GM23338 (cell line): ENCODE measurements at places on chromosomes 1 and 21. TPM values are rescaled to one million over a fixed set of nuclear protein-coding genes. Genes with fewer than 3 reads are reported as not detected.

DNA sequence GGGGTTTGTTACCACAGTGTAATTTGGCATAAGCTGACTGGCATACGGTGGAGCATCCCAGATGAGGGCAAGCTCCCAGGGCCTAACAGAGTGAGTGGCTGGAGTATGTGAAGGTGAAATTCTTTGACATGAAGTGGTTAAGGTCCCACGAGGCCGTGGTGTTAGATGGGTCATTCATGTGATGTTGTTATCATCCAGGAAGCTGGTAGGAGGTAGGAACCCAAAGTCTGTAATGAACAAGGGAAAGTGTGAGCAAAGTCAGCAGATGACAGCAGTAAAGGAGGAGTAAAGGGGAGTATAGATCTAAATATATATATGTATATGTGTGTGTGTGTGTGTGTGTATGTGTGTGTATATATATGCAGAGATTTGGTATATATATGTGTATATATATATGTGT, 47.6 kb downstream of the MDM4 start:
- no peak for DNase-seq

CD101 gene
- total RNA-seq, result 0.74 and 1.2 TPM in 2 replicates

RGS5 gene
- total RNA-seq, result 42.7 and 48.3 TPM in 2 replicates

DNA sequence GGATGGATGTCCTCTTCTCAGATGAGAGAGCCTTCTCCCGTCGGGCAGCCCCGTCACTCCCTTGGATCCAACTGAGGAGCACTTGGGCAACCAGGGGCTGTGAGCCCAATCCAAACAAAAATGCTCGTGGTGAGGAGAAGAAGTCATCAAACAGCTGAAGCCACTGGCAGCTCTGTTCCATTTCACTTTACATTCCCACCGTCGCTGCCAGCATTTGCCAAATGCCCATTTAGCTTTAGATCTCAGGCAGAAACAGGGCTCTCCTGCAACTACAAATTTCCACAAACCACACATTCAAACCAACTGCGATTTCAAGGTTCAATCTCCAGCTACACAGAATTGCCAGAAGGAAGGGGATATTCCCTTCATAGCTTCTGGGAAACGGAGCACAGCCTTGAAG, 634.6 kb downstream of the SMYD3 start:
- no peak for DNase-seq

HFM1 gene
- 3.3 and 5.2 TPM in 2 replicates for total RNA-seq

DNA sequence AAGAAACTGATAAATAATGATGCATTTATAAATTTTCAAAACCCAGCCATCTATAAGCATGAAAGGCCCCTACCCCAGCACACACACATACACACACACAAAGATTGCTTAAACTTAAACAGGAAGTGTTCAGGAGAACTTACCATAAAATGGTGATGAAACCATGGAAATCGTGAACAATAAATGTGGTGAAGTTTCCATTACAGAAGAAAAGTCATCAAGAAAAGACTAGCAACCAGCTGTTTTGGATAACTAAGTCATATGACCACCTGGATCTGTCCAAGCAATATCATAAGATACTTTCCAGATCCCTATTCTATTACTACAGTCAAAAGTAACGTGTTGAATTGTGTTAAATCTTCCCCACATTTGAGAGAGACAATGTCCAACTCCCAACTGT, 24.1 kb downstream of the RGS5 start:
- DNase-seq, result no peak

ROR1 gene
- 94.3 and 96.0 TPM in 2 replicates for total RNA-seq

GRCh38 chr1:62625415-62625814, 28.1 kb downstream of the ANGPTL3 start:
- DNase-seq, result no peak

DNA sequence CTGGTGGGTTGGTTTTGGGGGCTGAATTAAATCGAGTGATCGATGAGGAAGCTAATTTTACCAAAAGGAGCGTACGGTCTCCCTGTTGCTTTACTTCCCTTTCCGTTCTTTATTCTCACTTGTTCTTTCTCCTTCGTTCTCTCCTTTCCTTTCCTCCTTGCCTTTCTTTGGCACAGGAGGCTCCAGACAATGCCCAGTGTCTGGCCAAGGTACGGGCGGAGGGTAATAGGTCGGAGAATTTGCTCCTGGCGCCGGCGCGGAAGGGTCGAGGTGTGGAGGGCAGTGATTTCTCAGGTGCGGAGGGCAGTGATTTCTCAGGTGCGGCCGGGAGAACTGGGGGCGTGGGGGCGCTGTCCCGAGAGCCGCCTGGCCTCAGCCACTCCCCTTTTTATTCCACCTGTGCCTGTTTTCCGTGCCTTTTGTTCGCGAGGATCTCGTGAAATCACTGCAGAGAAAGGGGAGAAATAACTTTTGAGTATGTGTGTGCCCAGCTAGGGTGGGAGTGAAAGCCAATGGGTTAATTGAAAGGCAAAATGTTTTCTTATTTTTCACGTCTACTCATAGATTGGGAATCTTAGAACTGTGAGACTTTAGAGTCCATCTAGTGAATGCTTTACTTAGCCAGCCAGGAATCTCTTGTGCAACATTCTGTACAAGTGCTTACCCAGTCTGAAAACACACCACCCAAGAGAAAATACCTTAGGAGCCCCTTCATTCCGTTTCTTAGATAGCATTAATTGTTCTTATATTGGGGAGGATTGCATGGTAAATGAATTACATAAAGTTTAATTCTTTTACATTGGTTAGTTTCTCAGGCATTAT, 1.3 kb downstream of the FNBP1L start:
- peak; percentile 84 for DNase-seq

TTC22 gene
- 1.7 and 2.5 TPM in 2 replicates for total RNA-seq

- DNase-seq, result no peak
Observed at GRCh38 chr1:61961009-61961408, 218.7 kb downstream of the PATJ start.

- DNase-seq, result peak; percentile 78
Observed at GRCh38 chr1:179228783-179229213, 679 bp downstream of the ABL2 start.

ANGPTL7 gene
- not detected in 2 replicates for total RNA-seq

DNA sequence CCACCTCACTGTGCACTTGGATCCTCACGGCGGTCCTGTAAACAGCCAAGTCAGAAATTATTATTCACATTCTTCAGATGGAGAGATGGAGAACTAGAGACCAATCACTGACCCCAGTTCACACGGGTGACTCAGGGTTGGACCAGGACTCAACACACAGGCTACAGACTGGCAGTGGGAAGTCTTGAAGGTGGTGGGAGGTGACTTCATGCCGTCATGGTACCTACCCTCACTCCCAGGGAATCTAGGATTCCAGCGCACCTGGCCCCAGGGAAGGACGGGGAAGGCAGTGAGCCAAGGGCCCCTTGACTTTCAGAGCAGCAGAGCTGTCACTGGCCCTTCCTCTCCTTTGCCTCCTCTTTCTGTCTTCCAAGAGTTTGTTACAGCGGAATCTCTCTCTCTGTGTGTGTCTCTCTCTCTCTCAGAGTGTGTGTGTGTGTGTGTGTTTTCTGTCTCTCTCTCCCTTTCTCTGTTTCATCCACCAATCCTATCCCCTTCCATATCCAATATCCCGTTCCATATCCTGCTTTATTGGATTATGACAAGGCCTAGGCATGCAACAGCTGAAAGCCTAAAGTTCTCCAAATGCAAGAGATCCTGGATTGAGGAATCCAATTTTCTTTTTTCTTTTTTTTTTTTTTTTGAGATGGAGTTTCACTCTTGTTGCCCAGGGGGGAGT, 11.7 kb downstream of the OPTC start:
- DNase-seq, result no peak
